Testis (tissue), 5 donors: ENCODE measurements at places on chromosomes 7 and 10. TPM values are rescaled to one million over a fixed set of nuclear protein-coding genes. Genes with fewer than 3 reads are reported as not detected.

DNA sequence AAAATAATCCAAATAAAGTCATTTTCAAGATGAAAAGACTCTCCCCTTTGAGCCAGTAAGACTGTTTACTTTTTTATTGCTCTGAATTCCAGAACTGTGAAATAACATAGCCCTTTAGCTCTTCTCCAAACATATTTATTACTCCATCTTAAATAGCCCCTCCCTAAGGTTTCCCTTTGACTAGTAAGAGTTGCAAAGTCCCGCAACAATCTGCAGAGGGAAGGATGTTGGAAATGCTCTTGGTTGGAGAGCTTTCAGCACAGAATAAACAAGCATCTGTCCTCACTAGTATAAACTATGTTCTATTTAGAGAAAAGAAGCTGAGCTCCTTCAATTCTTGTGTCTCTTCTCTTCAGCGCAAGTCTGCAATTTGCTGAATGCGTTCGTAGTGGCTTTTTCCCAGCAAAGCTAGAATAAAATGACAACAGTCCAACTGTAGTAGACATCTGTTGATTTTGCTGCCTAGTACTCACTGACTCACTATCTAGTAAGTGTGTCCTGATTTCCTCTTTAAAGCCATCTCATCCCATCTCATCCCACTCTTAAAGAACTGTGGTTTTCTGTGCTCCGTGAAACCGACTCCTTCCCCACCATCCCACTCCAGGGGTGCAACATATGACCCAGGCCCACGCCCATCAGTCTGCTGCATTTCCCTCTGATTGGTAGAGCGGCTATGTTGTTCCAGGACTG is 104.0 kb downstream of the FAM107B start:
- H3K36me3 ChIP-seq = no peaks in the 10 kb centered on the region
- no peaks in the 10 kb centered on the region for H3K4me1 ChIP-seq
- no peak for DNase-seq

DNA sequence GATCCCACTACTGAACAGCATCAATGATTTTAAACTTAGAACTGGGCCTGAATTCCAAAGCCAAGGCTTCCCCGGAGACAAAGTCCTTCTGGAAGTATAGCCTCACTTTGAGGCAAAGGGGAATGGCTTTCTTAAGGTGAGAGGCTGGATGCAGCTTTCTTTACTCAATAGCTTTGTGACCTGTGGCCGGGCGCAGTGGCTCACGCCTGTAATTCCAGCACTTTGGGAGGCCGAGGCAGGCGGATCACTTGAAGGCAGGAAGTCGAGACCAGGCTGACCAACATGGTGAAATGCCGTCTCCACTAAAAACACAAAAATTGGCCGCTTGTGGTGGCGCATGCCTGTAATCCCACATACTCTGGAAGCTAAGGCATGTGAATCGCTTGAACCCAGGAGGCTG is 3.2 kb upstream of the FGFR2 start:
- H3K27me3 ChIP-seq = no peaks in the 10 kb centered on the region
- H3K36me3 ChIP-seq = no peaks in the 10 kb centered on the region
- no peak overlapping the region for H3K27ac ChIP-seq

DNA sequence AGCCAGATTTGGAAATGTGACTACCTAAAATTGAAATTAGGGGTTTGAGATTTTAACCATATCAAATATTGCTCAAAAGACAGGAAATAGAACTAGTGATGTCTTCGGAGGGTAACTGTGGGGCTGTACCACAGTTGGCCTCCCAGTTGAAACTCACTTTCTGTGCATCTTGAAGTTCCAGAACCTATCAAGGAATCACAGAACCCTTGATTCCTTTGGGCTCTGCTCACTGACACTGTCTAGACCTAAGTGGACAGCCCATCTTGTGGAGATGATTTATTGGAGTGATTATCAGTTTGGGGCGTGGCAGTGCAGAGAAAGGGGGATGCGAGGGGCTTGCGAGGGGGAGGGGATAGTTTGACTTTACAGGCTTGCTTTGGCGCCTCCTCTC is 134.2 kb upstream of the GJD4 start:
- H3K27ac ChIP-seq = no peak overlapping the region
- no peaks in the 10 kb centered on the region for H3K27me3 ChIP-seq
- H3K4me3 ChIP-seq = no peak overlapping the region
- no peak for DNase-seq
- H3K4me1 ChIP-seq = peaks cover 9% of the 10 kb centered on the region

DNA sequence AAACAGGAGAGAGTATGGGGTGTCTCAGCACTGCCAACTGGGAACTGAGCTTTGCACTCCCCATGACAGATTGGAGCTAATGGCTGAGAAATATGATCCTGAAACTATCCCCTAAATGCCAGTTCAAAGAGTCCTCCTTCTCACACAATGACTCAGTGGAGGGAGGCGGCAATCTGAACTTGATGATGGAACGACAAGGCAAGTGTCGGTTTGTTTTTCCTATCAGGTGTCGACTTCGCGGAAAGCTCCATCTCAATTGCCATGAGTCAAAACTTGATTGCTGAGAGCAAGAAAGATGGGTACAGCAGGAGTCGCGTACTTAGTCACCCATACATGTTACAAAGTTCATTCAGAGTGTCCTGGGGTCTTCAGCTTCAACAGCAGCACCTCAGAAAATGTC is 52.5 kb downstream of the NPY start:
- no peak for DNase-seq
- no peak overlapping the region for H3K27ac ChIP-seq
- no peaks in the 10 kb centered on the region for H3K36me3 ChIP-seq
- no peak overlapping the region for H3K4me3 ChIP-seq
- no peaks in the 10 kb centered on the region for H3K4me1 ChIP-seq

DNA sequence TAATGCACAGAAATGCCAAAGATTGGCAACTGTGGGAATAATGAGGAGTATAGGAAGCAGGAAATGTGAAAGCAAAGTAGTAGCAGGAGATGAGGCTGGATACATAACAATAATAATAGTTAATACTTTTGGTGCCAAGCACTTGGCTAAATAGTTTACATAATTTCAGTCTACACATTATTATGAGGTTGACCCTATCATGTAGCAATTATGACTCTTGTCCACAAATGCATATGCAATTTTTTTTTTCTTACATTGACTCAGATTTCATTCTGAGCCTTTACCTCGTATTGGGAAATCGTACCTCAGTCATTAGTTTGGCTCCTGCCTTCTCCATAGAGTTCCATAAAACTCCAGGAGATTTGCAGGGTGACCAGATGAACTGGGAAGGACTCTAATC is 219.9 kb downstream of the SUGCT start:
- no peaks in the 10 kb centered on the region for H3K4me1 ChIP-seq
- H3K36me3 ChIP-seq = no peaks in the 10 kb centered on the region
- H3K4me3 ChIP-seq = no peak overlapping the region
- H3K27me3 ChIP-seq = no peaks in the 10 kb centered on the region

GRCh38 chr10:110474826-110475225 is 22.9 kb upstream of the DUSP5 start:
- no peaks in the 10 kb centered on the region for H3K27me3 ChIP-seq
- H3K4me1 ChIP-seq = no peaks in the 10 kb centered on the region
- no peak overlapping the region for H3K4me3 ChIP-seq
- no peak overlapping the region for H3K27ac ChIP-seq

DNA sequence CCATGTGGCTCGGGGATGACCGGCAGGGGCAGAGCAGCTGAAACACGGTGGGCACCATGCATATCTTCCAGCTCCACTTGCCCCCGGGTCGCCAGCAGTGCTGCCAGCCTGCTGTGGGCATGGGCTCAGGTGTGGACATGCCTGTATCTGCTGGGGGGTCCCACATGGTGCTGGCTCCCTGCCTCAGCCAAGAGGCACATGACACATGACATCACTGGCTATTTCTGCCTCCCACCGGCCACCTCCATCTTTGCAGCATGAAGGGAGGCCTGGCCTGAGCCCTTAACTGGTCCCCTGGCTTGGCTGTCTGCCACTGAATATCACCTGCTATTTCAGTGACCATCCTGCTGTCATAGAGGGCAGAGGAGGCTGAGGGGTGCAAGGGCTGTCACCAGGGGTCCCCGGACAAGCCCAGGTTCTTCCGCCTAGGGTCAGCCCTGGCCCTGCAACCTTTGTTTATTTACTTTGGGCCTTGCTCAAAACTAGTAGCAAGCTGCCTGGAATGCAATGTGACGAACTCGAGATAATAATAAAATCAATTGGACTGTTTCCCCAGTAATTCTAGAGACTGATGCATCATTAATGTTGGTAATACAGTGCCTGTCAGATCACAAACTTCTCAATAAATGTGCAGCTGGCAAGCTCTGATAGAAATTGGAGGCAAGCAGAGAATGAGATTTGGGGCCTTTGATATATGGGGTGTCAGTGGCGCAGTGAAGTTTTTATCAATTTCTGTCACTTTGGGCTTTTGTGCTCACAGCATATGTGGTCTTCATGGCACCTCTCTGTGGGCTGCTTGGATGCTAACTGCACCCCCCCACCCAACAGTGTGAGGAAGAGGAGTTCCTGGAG is 28.5 kb downstream of the ZMIZ1 start:
- no peak overlapping the region for H3K27ac ChIP-seq
- H3K4me3 ChIP-seq = no peak overlapping the region
- no peaks in the 10 kb centered on the region for H3K36me3 ChIP-seq
- H3K4me1 ChIP-seq = peaks cover 36% of the 10 kb centered on the region
- DNase-seq = no peak

DNA sequence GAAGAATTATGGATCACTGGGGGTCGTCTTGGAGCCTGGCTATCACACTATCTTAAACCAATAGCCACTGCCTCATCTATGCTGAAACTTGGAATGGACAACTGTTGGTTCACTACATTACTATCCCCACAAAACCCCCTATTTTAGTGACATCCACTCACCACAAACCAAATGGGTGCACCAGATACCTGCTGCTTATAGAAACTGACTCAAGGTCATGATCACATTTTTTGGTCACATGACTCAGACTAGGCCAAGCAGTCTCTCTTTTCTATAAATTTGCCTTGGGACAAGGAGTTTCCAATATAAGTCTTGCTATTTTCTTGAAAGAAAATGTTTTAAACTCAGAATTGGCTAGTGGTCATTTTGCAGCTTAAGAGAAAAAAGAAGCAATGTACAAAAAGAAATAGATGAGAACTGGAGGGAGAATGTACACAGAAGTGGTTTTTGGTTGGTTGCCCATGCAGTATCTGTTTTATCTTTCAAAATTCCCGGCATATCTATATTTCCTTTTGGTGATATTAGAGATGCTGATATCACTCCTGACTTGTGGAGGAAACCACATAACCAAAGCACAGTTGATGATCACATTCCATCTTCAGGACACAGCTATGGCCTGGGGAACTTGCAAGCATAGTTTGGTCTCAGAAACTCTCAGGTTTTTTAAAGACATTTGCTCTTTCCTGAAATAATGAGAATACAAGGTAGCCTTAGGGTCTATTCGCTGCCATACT is 85.2 kb upstream of the CACNA2D1 start:
- H3K4me1 ChIP-seq = no peaks in the 10 kb centered on the region
- H3K36me3 ChIP-seq = no peaks in the 10 kb centered on the region
- H3K27me3 ChIP-seq = no peaks in the 10 kb centered on the region
- no peak overlapping the region for H3K27ac ChIP-seq

GRCh38 chr7:30633223-30633622 is 38.5 kb downstream of the GARS1 start:
- H3K27ac ChIP-seq = no peak overlapping the region
- H3K4me3 ChIP-seq = no peak overlapping the region
- H3K36me3 ChIP-seq = peaks cover 3% of the 10 kb centered on the region
- no peaks in the 10 kb centered on the region for H3K27me3 ChIP-seq
- no peak for DNase-seq
- no peaks in the 10 kb centered on the region for H3K4me1 ChIP-seq

OR2A5 gene
- total RNA-seq = 0.31 TPM

DNA sequence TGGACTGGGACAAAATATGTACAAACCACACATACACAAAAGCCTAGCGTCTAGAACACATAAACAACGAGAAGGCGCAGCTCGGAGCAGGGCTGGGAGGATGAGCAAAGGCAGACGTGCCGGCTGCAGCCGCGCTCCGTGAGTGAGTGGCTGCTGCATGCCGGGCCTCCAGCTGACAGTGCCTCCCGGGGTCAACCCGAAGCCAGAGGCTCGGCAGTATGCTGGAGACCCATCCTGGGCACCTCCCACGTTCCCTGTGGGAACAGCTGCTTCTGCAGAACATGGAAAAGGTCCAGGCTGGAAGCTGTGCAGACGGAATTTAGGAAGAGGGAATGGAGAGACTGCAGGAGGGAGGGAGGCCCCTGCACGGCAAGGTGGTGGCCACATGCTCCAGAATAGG is 3.6 kb upstream of the GPR146 start:
- H3K27ac ChIP-seq = peak overlapping the region; percentile 45
- H3K27me3 ChIP-seq = no peaks in the 10 kb centered on the region
- H3K36me3 ChIP-seq = no peaks in the 10 kb centered on the region
- H3K4me3 ChIP-seq = no peak overlapping the region

- no peak overlapping the region for H3K27ac ChIP-seq
- no peaks in the 10 kb centered on the region for H3K4me1 ChIP-seq
- peak; percentile 80 for DNase-seq
- H3K27me3 ChIP-seq = no peaks in the 10 kb centered on the region
Measured at GRCh38 chr7:32204361-32205018, 134.3 kb upstream of the PDE1C start.

DNA sequence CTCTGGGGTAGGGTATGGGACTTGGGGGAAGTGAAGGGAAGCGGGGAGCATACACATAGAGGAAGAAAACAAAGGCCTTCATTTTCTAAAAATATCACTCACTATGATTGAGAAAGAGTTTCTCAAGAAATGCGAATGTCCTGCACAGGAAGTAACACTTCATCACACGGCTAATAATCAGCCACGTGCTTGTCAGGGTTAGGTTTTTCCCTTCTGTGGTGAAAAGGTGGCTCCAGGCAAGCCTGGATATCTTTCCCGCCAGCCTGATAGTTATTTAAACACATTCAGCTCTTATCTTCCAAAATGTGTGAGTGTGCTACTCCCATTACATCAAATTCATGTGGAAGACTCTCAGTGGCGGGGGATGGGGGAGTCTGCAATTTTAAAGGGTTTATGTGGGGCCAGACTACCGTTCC is 166.4 kb upstream of the ADO start:
- peak overlapping the region; percentile 75 for H3K27ac ChIP-seq
- H3K27me3 ChIP-seq = no peaks in the 10 kb centered on the region
- H3K4me1 ChIP-seq = peaks cover 7% of the 10 kb centered on the region
- no peaks in the 10 kb centered on the region for H3K36me3 ChIP-seq
- no peak overlapping the region for H3K4me3 ChIP-seq

- H3K27ac ChIP-seq = no peak overlapping the region
- peaks cover 12% of the 10 kb centered on the region for H3K4me1 ChIP-seq
- H3K36me3 ChIP-seq = no peaks in the 10 kb centered on the region
- DNase-seq = no peak
- H3K4me3 ChIP-seq = no peak overlapping the region
- no peaks in the 10 kb centered on the region for H3K27me3 ChIP-seq
Measured at GRCh38 chr10:28564905-28565304, 32.0 kb downstream of the WAC start.
